Fibroblast of villous mesenchyme (primary cell): ENCODE measurements at places on chromosomes 5 and 9. TPM values are rescaled to one million over a fixed set of nuclear protein-coding genes. Genes with fewer than 3 reads are reported as not detected.

Gene WHRN
- total RNA-seq = 1.3 and 1.6 TPM in 2 replicates

Gene INSL4
- not detected in 2 replicates for total RNA-seq

Gene AGXT2
- total RNA-seq = under 0.01 TPM in 1 of 2 replicates, not detected in the other

Gene OR1Q1
- not detected in 2 replicates for total RNA-seq

Gene OMD
- total RNA-seq = not detected in 2 replicates

Gene ZFAND5
- 206 and 366 TPM in 2 replicates for total RNA-seq

Gene CAMLG
- total RNA-seq = 21.9 and 33.2 TPM in 2 replicates

Gene EPB41L4A
- 0.64 and 0.86 TPM in 2 replicates for total RNA-seq

Gene MAP1B
- total RNA-seq = 74.3 and 124 TPM in 2 replicates

Gene SHOC1
- total RNA-seq = under 0.01 TPM in 1 of 2 replicates, not detected in the other

Gene TMED7
- total RNA-seq = 134 and 234 TPM in 2 replicates

Gene FBP2
- not detected in 2 replicates for total RNA-seq

Gene PRUNE2
- 5.5 and 14.2 TPM in 2 replicates for total RNA-seq

Gene TLN1
- total RNA-seq = 369 and 428 TPM in 2 replicates
